ENCODE measurements at places on chromosomes 1 and 21. TPM values are rescaled to one million over a fixed set of nuclear protein-coding genes. Genes with fewer than 3 reads are reported as not detected.

The OR2T35 gene
- total RNA-seq = not detected

The BRINP3 gene
- total RNA-seq = not detected

The MARK1 gene
- 0.72 TPM for total RNA-seq

The OLIG2 gene
- not detected for total RNA-seq

The VWA5B1 gene
- not detected for total RNA-seq

The DPT gene
- 2.4 TPM for total RNA-seq

The NHLH2 gene
- not detected for total RNA-seq

The GPR153 gene
- 2.9 TPM for total RNA-seq

The IGSF21 gene
- not detected for total RNA-seq

The KRTAP11-1 gene
- not detected for total RNA-seq

The CATSPERE gene
- 1.8 TPM for total RNA-seq

The FCRLA gene
- 1.4 TPM for total RNA-seq

The CDK11B gene
- total RNA-seq = 5.8 TPM

The LINGO4 gene
- total RNA-seq = not detected

The TSPEAR gene
- not detected for total RNA-seq

The SYCP1 gene
- not detected for total RNA-seq

The LRRC3 gene
- total RNA-seq = 0.88 TPM

The CD58 gene
- total RNA-seq = 20.6 TPM

The VSIG8 gene
- total RNA-seq = not detected

The C1orf87 gene
- total RNA-seq = not detected

The S100A8 gene
- total RNA-seq = not detected

The TRAF3IP3 gene
- total RNA-seq = not detected

The INKA2 gene
- total RNA-seq = 3.6 TPM

The MYOM3 gene
- not detected for total RNA-seq

The CYP4X1 gene
- total RNA-seq = 0.59 TPM

The NR5A2 gene
- not detected for total RNA-seq

The C1orf115 gene
- 0.36 TPM for total RNA-seq

The NBPF20 gene
- total RNA-seq = 2.4 TPM

Measured in osteoblast (primary cell).